ENCODE measurements at places on chromosomes 2 and 18. TPM values are rescaled to one million over a fixed set of nuclear protein-coding genes. Genes with fewer than 3 reads are reported as not detected.

NPPC gene
- total RNA-seq = not detected

PROC gene
- 5.8 TPM for total RNA-seq

CROCC2 gene
- not detected for total RNA-seq

WIPF1 gene
- total RNA-seq = 1.3 TPM

REEP1 gene
- 0.25 TPM for total RNA-seq

STARD6 gene
- not detected for total RNA-seq

ALPI gene
- total RNA-seq = not detected

EGR4 gene
- total RNA-seq = not detected

KIF1A gene
- not detected for total RNA-seq

GBX2 gene
- total RNA-seq = not detected

SLC23A3 gene
- total RNA-seq = 7.1 TPM

CNGA3 gene
- not detected for total RNA-seq

All from PC-9 (cell line).